Cerebellar nuclear complex (tissue), 1 donor: ENCODE measurements at places on chromosomes 7 and 10.

- no peak for DNase-seq
Observed at GRCh38 chr7:118184565-118184940, 589 bp downstream of the LSM8 start.

DNA sequence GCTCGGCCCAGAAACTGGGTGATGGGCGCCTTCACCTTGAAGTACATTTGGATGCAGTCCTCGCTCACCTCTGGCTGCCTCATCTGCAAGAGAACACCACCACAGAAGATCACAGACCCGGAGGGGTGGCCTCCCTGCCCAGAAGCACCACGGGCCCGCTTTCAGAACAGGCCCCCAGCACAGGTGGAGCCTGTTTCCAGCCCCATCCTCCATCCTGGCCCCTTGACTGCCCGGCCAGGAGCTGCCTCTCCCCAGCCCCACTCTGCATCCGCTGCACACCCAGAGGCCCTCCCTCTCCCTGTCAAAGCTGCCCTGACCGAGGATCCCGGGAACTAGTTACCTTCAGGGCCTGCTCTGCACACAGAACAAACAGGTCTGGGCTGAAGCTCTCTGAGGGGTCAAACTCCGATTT is 724 bp downstream of the CFAP46 start:
- DNase-seq: no peak

DNA sequence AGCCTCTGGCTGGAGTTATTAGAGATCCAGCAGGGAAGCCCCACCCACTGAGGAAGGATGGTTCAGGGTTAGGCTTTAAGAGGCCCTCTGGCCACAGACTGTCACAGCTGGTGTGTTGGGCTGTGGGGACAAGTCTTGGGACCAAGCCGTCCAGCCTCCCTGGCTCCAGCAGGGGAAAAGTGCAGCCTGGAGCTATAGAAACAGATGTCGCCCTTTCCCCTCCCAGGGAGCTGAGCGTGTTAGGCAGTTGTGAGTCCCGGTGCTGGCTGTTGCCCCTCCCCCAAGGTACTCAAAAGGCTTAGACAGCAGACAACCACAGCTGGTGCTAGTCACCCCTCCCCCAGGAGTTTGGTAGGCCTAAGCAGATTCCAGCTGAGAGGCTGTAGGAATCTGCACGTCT is 143.4 kb downstream of the TMEM168 start:
- DNase-seq: no peak

GRCh38 chr7:50190776-50191175 is 97.7 kb upstream of the ZPBP start:
- DNase-seq: peak; percentile 59

- no peak for DNase-seq
Observed at GRCh38 chr10:53667063-53667462, 894.5 kb upstream of the MBL2 start.

GRCh38 chr7:28847681-28848080 is 110.4 kb downstream of the TRIL start:
- no peak for DNase-seq

GRCh38 chr10:32943395-32943794 is 14.6 kb downstream of the ITGB1 start:
- DNase-seq: no peak

DNA sequence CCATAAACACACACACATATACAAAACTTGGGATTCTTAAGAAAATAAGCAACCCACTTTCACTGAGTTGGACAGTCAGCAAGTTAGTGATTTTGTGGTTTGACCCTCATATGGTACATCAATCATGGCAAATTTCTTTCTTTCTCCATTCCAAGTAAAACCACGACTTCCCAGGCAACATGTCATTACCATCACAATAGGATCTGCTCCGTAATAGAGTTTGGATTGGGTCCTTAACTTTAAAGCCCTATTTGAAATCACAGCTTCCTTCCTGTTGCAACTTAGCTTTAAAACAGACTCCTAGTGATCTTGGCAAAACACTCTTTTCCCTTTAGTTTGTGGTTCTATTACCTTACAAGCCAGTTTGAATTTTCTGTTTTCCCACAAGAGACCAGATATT is 483.6 kb downstream of the INHBA start:
- no peak for DNase-seq

- no peak for DNase-seq
Observed at GRCh38 chr10:58780476-58780875, 267.8 kb downstream of the BICC1 start.

GRCh38 chr10:28857164-28857563 is 179.8 kb downstream of the BAMBI start:
- DNase-seq: no peak

DNA sequence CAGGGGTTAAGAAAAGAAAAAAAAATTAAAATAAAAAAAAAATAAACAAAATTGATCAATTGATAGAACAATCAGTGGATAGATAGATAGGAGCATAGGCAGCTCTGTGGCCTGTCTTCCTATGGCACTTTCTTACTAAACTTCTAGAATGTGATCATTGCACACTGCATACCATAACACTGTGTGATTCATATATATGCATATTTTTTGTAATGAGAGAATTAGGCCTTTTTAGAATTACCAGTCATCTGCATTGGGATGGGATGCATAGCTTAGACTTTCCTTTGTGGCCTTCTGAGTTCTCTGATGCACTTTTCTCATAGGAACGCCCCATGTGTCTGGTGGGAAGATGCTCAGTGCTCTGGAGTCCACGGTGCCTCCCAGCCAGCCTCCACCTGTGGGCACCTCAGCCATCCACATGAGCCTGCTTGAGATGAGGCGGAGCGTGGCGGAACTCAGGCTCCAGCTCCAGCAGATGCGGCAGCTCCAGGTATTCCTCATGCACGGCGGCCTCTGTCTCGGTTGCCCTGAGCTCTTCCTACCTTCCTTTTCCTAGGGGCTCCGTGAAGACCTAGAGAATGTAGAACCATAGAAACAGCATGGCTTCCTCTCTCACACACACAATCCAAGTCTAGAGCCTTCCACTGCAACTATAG is 222.5 kb downstream of the ARHGAP21 start:
- DNase-seq: no peak

DNA sequence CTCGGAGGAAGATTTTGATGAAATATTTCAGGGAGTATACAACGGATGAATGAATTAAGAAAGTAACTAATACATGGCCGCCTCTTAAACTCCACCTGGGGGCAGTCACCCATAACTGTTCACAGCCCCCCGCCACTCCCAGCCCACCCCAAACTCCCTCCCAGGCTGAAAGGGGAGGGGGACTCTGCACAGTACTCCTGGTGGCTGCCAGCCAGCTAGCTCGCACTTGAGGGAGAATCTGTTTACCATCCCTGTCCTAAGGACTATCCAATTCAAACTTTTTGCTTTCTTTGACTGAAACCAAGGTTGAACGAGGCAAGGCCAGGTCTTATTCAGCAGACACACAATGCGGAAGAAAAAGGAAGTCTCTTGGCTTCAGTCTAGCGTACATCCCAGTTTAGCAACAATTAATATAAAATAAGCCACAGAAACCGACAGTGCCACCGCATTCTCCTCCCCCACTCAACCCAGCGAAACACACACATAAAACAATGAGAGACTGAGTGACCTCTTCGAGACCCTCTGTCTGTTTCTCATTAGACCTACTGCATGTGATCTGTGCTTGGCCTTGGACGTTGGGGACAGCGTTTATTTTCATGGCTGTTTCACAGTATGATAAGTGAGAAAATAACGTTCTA is 219.5 kb downstream of the GLI3 start:
- DNase-seq: no peak

DNA sequence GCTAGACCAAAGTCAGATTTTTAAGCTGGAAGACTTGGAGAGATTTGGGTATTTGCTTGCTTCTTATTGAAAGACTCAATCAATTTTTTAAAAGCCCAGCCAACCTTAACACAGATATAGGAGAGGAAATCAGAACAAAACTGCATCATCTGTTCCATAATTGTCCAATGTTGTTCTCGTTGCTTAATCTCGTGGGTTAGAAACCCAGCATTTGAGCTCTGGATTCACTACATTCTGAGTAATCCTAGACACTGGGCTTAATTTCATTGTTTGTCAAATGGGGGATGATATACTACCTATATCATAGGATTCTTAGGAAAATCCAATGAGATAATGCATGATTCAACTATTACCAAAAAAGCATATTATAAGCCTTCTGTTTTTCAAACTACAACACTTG is 48.9 kb downstream of the CALD1 start:
- no peak for DNase-seq

DNA sequence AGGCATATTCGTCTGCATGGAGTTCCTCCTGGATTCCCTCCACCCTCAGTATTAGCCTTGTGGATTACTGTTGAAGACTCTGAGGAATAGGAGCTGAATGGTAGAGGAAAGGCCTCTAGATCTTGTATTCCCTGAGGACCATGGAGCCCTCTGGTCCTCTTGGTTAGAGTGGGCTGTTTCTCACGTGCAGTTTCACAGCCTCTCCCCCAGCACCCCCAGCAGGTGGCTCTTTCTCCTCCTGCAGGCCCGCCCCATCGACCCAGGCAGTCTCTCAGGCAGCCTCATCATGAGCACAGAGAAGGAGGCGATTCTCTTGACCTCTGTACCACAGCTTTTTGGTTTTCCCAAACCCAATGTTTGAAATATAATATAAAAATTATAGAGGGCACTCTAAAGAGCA is 102.0 kb downstream of the WNT2 start:
- DNase-seq: no peak

GRCh38 chr10:124577651-124578050 is 116.0 kb downstream of the LHPP start:
- no peak for DNase-seq

DNA sequence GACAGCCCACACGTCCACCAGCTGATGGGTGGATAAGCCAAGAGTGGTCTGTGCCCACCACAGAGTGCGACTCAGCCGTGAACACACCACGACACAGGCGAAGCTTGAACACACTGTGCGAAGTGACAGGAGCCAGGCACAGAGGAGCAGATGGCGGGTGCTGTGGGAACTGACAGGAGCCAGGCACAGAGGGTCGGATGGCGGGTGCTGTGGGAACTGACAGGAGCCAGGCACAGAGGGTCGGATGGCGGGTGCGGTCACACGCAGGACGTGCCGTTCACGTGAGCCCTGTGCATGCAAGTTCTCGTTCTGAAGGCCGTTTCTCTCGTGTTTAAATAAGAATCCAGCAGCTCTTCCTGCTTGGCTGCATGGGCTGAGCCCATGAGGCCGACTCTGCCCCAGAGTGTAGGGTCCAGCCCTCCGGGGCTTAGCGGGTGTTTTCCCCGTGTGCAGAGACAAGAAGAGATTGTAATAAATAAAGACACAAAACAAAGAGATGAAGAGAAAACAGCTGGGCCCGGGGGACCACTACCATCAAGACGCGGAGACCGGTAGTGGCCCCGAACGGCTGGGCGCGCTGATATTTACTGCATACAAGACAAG is 5.9 kb upstream of the ADAP1 start:
- DNase-seq: no peak
